ENCODE measurements at places on chromosomes 5 and 9.

- DNase-seq: no peak
Measured at GRCh38 chr5:175778951-175779503, 92.4 kb upstream of the CPLX2 start.

GRCh38 chr9:135330307-135330631, 149.3 kb upstream of the PPP1R26 start:
- no peak for DNase-seq

- DNase-seq: no peak
Measured at GRCh38 chr5:8012131-8012977, 143.4 kb downstream of the MTRR start.

GRCh38 chr5:72507907-72508238, 663 bp upstream of the ZNF366 start:
- DNase-seq: no peak

DNA sequence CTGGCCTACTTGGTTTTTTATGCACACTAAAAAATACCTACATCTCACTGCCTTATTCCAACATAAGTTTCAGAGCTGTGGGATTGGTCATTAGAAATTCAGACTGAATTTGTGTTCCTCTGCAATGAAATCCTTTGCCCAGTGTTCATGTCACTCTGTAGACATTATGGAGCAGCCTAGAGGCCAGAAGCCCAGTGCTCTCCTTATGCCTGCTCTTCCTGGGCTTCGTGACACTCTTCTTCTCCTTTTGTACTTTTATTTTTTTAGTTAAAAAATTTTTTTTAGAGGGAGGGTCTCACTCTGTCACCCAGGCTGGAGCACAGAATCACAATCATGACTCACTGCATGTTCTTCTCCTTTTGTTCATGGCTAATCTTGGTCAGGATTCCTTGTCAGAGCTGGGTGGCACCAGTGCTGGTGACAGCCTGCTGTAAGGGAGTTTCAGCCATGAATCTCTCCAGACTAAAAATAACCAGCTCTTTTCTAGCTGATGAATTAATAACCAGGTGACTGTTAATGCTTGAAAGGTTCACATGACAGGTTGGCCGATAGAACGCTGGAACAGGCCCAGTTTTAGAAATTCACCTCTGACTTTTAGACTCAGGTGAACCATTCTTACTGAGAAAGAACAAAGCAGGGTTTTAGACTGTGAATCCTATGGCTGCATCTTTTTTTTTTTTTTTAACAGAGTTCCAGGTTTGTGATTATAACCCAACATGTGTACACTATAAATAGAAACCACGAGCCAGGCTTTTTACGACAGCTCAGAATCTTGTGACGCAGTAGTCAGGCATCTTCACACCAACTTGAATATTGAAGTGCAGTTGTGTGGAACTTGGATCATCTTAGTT, 34.1 kb upstream of the C5orf47 start:
- no peak for DNase-seq

DNA sequence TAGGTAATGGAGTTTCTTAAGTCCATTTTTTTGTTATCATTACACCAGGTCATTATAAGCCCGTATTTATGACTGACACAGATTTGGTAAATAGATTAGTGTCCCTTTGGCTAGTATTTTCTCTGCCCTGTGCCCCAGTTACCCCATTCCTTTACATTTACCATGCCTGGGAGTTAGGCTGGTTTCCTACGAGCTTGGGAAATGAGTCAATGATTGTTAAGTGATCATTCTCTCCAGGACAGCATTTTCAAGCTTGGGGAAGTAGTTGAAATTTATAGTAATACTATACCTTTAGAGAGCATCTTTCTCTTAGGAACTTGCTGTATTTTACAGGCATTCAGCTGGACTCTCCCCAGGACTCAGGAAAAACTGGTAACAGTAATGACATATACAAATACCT, 573.1 kb downstream of the TLE4 start:
- no peak for DNase-seq

DNA sequence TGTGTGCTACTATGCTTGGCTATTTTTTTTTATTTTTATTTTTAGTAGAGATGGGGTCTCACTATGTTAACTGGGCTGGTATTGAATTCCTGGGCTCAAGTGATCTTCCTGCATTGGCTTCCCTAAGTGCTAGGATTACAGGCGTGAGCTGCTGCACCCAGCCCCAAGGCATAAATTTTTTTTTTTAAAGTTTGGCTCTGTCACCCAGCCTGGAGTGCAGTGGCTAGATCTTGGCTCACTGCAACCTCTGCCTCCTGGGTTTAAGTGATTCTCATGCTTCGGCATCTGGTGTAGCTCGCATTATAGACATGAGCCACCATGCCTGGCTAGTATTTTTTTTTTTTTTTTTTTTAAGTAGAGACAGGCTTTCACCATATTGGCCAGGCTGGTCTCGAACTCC, 70.3 kb downstream of the RAB24 start:
- DNase-seq: no peak

GRCh38 chr5:75707911-75708509, 9.2 kb downstream of the POC5 start:
- DNase-seq: no peak

DNA sequence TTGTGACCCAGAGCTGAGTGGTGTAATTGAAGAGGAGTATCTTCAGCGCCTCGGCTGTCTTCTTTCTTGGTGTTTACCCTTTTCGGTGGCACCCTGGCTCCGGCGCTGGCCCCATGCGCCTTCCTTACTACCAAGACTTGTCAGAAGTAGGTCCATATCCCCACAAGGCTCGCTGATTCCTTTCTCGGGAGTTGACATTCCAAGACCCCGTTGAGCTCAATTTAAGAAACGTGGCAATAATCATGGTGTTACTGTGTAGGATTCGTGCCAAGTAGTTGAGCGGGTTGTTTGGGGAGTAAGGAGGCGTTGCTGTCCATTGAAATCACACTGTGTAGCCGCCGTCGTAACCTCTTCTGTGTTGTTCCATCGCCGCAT, 795 bp downstream of the NDUFAF2 start:
- no peak for DNase-seq

DNA sequence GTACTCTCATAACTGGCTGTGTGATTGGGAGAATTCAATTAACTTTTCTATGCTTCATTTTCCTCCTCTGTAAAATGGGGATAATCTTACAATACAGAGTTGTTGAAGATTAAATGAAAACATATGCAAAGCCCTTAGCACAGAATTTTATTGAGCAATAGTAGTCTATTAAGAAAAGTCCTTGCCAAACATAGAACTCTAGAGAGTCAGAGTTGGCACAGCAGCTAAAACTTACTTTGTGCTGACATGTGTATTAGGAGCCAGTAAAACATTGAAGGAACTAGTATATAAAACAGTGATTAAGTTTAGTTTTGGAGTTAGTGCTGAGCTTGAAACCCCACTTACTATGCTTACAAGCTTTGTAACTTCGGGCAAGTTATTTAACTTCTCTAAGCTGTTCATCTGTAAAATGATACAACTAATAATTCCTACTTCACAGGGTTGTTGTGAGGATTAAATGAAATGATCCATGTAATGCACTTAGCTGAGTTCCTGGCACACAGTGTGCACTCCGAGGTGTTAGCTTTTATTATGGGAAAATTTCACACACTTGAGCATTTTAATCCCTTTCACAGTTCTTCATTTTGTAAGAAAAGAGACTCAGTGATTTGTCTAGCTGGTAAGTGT, 20.0 kb upstream of the GRIN3A start:
- DNase-seq: no peak

DNA sequence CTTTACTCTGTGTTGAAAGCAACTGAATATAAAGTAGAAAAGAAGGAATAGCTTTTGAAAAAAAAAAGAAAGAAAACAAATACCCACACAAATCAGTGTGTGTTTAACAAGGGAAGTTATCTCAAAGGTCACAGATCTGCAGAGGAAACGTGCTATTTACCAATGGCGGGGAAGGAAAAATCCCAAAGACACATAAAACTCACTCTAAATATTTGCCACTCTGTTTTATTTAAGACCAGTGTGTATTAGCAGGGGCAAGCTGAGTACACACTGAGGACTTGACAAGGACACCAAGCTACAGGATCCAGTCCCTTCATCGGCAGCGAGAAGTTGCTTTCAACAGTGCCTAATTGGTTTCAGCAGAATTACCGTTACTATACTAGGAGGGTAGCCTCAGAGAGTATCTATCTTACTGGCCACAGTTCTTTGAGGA, 252.5 kb downstream of the DEPDC1B start:
- no peak for DNase-seq

- no peak for DNase-seq
Measured at GRCh38 chr5:149156435-149157083, 15.3 kb downstream of the ABLIM3 start.

GRCh38 chr5:96200641-96201040, 232.4 kb downstream of the PCSK1 start:
- DNase-seq: no peak

GRCh38 chr9:81183761-81184160, 505.6 kb downstream of the TLE1 start:
- no peak for DNase-seq

- DNase-seq: no peak
Measured at GRCh38 chr5:61311056-61311610, 20.9 kb upstream of the ZSWIM6 start.

- DNase-seq: no peak
Measured at GRCh38 chr5:8633696-8634095, 764.7 kb downstream of the MTRR start.

- no peak for DNase-seq
Measured at GRCh38 chr9:10566848-10567247, 46.0 kb downstream of the PTPRD start.

GRCh38 chr9:93622691-93623090, 46.3 kb downstream of the PHF2 start:
- no peak for DNase-seq

GRCh38 chr5:78811866-78812265, 163.3 kb upstream of the LHFPL2 start:
- no peak for DNase-seq

DNA sequence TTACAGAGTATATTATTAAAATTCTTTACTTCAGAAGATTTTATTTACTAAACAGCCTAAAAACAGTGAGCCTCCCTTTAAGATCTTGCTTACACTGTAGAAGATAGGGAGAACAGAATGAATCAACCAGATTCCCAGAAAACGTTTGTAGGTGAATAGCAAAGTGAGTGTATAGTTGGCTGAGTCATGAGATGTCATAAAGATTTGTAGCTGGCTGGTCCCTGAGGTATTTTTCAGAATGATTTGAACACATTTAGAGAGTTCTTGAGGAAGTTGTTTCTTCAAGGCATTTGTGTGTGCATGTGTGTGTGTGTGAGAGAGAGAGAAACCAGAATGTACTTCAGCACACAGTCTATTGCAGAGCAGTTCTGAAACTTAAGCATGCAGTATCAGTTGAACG, 159.4 kb upstream of the PRR16 start:
- DNase-seq: no peak

DNA sequence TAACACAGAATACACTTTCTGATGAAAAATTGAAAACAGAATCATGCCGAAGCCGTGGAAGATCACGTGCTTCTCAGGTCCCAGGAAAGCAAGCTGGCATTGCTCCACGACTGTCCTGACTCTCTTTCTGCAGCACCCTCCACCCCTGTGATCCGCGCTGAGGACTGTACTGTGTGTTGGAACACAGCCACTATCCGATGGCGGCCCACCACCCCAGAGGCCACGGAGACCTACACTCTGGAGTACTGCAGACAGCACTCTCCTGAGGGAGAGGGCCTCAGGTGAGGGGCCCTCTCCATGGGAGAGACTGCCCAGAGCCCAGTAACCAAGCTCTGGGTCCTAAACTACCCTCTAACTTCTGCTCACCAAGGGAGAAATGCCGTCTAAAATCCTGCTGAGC, 73.3 kb downstream of the CMYA5 start:
- no peak for DNase-seq

DNA sequence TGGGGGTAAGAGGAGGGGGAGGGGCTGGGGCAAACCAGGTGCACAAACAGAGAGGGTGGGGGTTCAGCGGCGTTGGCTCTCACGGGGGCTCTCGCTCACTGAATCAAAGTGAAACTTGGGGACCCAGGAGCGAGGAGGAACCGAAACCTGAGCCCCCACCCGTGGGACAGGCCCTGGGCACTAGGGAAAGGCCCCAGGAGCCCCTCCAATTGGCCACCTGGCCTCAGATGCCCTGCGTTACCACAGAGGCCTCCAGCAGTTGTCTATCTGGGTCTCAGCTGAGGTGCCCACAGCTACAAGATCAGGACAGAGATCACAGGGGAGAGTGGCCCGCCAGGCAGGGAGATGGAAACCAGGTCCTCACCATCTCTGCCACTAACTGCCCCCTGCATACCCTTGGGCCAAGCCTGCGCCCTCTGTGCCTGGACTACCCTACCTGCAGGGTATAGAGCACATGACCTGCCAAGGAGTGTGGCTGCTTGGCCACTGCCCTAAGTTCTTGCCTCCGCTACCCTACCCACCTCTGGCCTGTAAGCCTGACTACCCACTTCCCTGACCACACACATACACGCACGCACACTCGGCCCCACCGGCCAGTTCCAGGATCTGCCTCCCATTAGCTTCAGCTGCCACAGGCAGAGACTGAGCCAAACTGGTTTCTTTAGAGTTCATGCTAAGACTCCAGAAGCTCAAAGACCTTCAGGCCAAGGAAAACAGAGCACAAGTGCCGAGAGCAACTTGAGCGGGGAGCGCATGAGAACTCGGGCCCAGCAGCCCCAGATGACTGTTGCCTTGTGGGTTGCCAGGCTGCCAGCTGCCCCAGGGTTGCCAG, 39.9 kb downstream of the PAX5 start:
- DNase-seq: peak; percentile 95

DNA sequence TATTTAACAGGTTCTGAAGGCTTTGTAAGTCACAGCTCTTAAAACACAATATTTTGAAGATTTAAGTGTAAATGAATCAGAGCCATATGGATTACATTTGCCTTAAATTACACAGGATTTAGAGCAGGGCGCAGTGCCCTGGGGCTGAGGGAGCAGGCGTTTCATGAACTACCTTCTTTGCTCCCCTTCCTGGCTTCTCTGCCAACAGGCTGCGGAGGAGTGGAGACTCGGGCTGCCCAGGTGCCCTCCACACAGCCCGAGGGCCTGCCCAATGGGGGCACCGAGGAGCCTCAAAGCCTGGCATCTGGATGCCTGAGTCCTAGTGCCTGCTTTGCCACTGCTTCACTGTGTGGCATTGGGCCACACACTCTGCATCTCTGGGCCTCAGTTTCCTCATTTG, 90.6 kb upstream of the HAND1 start:
- DNase-seq: no peak

- DNase-seq: no peak
Measured at GRCh38 chr9:133137451-133138231, 16.6 kb upstream of the RALGDS start.

DNA sequence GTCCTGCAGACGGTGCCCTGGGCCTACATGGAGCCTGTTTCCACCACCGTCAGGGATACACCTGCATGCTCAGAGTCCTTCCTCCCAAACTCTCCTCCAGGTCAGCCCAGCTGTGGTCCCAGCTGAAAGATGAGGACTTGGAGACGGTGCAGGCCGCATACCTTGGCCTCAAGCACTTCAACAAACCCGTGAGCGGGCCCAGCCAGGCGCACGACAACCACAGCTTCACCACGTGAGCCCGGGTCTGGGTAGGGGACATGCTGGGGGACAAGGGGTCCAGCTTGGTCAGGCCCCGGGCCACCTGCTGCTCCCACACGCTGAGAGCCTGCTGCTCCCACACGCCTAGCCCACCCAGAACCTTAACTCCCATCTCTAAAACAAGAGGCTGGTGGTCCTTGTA, 16.6 kb upstream of the CARD19 start:
- DNase-seq: no peak

- DNase-seq: no peak
Measured at GRCh38 chr9:129623331-129623730, 2.4 kb upstream of the C9orf50 start.

Data from naive B cell (primary cell).